Activated CD8-positive, alpha-beta T cell treated with anti-CD3 and anti-CD28 coated beads, Interleukin-2, amount 10 ng/mL, durations not matched to agents 7 days and 5 days (primary cell): ENCODE measurements at places on chromosomes 4 and X. TPM values are rescaled to one million over a fixed set of nuclear protein-coding genes. Genes with fewer than 3 reads are reported as not detected.
A peak's percentile ranks its signal among the peaks of the same experiment; 100 is the strongest.

Gene AFM
- not detected for total RNA-seq

Gene VCX2
- not detected for total RNA-seq

Gene USP53
- total RNA-seq, result 10.0 TPM

Gene TMEM156
- total RNA-seq, result 14.1 TPM

Gene MORC4
- total RNA-seq, result 5.7 TPM

Gene FGF5
- not detected for total RNA-seq

Gene FMR1NB
- not detected for total RNA-seq

Gene NELFA
- total RNA-seq, result 35.6 TPM

Gene KCNIP4
- total RNA-seq, result not detected

GRCh38 chr4:76430519-76431388, 4.3 kb upstream of the SHROOM3 start:
- H3K27me3 ChIP-seq, result peaks cover 30% of the 10 kb centered on the region
- DNase-seq, result peak; percentile 26
- no peak overlapping the region for H3K4me3 ChIP-seq
- no peaks in the 10 kb centered on the region for H3K4me1 ChIP-seq
- no peaks in the 10 kb centered on the region for H3K36me3 ChIP-seq
- H3K27ac ChIP-seq, result no peak overlapping the region

- no peaks in the 10 kb centered on the region for H3K4me1 ChIP-seq
- no peaks in the 10 kb centered on the region for H3K36me3 ChIP-seq
- no peak for DNase-seq
- peaks cover 8% of the 10 kb centered on the region for H3K27me3 ChIP-seq
- no peak overlapping the region for H3K4me3 ChIP-seq
These were observed 18.4 kb upstream of the SEL1L3 start for GRCh38 chr4:25881193-25881592.

DNA sequence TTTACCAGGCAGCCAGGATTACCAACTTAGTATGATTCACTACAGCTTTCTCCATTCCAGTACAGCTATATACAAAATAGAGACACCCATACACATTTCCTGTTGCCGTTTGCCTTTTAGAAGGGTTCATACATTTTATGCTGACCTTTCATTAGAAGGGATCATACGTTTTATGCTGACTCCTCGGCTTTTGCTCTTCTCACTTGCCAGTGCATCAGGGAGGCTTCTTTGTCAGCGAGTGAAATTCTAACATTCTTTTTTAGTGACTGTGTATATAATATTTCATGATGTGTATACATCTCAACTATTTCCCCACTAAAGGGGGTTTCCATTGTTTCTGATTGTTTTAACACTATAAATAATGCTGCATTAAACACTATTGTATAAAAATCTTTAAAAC, 552.6 kb downstream of the TRIML1 start:
- H3K27me3 ChIP-seq, result no peaks in the 10 kb centered on the region
- no peaks in the 10 kb centered on the region for H3K36me3 ChIP-seq
- H3K27ac ChIP-seq, result no peak overlapping the region
- no peak overlapping the region for H3K4me3 ChIP-seq
- no peak for DNase-seq
- H3K4me1 ChIP-seq, result no peaks in the 10 kb centered on the region

GRCh38 chrX:34350561-34351335, 218.6 kb upstream of the FAM47A start:
- no peak for DNase-seq
- H3K4me1 ChIP-seq, result no peaks in the 10 kb centered on the region
- H3K4me3 ChIP-seq, result no peak overlapping the region
- no peaks in the 10 kb centered on the region for H3K36me3 ChIP-seq
- H3K27ac ChIP-seq, result no peak overlapping the region

DNA sequence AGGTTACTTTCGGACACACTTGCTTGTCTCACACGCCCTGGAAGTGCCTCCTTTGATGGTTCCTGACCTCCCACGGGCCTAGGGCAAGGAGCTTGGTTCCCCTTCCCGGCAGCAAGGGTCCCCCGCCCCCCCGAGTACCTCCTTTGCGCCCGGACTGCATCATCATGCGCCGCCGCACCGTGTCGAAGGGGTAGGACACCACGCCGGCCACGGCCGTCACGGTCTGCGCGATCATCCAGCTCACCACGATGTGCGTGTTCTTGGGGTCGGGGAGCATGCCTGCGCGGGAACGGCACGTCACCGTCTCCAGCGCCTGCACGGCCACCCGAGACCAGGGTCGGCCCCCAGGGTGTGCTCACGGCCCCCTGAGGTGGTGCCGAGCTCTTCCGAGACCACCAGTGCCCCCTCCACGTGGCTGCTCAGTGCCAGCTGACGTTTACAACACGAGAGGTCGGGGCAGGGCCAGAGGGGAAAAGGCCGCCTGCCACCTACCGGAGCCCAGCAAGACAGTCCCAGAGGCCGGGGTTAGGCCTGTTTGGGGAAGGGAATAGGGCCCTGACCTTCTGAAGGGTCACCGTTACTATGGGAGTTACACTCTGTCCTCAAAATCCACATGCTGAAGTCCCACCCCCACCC, 4.7 kb downstream of the SLC25A6 start:
- no peak overlapping the region for H3K4me3 ChIP-seq
- DNase-seq, result no peak
- H3K36me3 ChIP-seq, result peaks cover 76% of the 10 kb centered on the region
- H3K27me3 ChIP-seq, result no peaks in the 10 kb centered on the region
- peaks cover 38% of the 10 kb centered on the region for H3K4me1 ChIP-seq

DNA sequence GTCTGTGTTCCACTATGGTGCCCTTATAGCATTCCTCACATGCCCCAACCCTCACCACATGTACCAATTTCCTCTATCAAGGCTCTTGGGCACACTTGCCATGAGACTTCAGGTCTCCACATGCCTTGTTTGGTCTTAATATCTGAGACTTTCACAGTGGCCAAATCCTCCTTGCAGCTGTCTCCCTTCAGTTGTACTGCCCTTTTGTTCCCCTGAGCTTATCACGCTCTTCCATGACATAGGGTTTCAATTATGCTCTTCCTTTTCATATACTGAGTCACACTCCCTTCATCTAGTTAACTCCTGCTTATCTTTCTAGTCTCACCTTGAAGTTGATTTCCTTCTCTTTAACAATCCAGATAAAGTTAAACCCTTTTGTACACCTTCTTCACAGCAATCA, 212.9 kb downstream of the PDHA2 start:
- H3K4me1 ChIP-seq, result no peaks in the 10 kb centered on the region
- H3K27ac ChIP-seq, result no peak overlapping the region
- DNase-seq, result no peak
- H3K36me3 ChIP-seq, result no peaks in the 10 kb centered on the region
- H3K27me3 ChIP-seq, result no peaks in the 10 kb centered on the region
- H3K4me3 ChIP-seq, result no peak overlapping the region

- DNase-seq, result no peak
- H3K4me3 ChIP-seq, result no peak overlapping the region
- H3K27me3 ChIP-seq, result no peaks in the 10 kb centered on the region
- H3K36me3 ChIP-seq, result no peaks in the 10 kb centered on the region
- H3K27ac ChIP-seq, result no peak overlapping the region
These were observed 178.4 kb upstream of the BMP3 start for GRCh38 chr4:80852061-80852460.

GRCh38 chr4:182885738-182886077, 31.5 kb downstream of the DCTD start:
- no peak for DNase-seq
- no peak overlapping the region for H3K4me3 ChIP-seq
